ENCODE measurements at places on chromosomes 2 and 18.

DNA sequence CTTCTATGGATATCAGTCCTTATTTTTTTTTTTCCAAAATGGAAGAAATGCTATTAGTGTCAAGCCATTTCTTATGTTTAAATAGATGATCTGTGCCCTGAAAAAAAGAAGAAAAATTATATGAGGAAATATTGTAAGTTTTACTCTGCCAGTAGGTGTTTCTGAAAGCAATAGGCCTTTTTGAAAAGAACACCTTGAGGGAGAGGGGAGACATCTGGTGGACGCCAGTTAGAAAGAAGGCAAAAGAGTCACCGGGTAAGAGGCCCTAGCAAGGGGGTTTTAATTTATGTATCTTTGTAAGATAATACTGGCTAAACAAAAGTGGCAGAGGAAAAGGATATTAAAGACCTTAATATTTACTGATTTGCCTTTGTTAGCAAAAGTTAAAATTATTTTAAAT is 56.1 kb downstream of the DYNAP start:
- no peak for DNase-seq

DNA sequence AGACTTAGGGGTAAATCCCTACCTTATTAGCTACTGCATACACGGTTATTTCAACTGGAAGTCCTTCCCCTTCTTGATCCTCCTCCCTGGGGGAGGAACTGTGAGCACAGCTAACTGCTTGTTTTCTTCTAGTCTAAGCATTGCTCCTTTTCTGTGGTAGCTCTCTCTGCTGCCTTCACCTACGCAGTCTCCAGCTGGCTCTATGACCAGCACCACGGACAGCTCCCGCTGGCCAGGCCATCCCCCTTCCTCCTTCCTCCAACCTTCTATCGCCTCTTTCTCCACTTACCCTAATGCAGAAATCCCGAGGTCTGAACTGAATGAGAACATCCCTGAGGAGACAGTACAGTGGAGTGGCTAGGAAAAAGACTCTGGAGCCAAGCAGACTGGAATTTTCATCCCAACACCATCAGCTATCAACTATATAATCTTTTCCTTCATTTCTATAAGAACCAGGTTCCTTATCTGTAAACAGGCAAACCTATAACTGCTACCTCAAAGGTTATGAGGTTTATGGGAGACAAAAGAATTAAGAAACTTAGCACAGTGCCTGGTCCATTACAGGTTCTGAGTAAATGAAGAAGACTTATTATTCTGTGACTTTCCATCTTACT is 4.7 kb upstream of the CFAP65 start:
- no peak for DNase-seq

DNA sequence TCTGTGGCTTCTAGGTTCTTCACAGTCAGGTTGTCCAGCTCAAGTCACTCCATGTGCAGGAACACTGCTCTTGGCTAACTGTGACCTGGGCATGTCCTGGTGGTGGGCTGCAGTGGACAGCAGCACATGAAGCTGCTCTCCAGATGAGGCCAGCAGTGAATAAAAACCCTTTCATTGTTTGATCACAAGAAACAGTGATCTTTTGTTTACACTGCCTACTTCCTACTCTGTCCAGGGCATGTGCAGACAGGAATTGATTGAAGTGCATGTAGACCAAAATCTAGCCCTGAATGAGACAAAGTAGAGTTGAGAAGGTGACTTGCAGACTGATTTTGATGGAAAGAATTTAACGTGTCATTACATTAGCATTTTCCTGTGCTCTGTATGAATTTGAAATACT is 34.9 kb downstream of the BCL2L11 start:
- DNase-seq, result no peak

DNA sequence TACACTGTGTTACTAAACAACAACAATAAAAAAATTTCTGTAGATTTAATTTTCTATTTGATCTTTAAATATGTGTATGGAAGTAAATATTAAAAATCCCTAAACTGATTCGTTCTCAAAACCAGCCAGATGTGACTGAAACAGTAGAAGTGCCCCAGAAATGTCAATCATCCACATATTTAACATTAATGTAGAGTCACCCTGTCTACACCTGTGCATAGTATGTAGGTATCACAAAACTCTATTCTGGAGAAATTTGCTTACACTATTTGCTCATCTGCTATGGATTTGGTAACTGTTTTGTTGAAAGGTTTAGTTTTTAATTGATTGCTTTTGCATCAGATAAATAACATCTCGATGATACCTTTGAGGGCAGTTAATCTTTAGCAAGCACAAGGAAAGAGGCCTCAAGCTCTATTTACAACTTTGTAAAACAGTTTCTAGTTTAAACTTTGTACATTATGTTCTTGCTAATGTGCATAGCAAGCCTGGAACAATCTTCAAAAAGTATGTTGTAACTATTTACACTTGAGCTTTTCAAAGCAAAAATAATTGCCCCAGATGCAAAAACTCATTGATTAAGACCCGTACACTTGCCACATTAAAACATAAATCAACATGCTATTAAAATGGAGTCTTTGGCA is 76.8 kb downstream of the PPP1R1C start:
- no peak for DNase-seq

GRCh38 chr2:209095432-209095831 is 328.4 kb upstream of the MAP2 start:
- DNase-seq, result no peak

- no peak for DNase-seq
Observed at GRCh38 chr2:138601458-138602165, 100.0 kb downstream of the SPOPL start.

DNA sequence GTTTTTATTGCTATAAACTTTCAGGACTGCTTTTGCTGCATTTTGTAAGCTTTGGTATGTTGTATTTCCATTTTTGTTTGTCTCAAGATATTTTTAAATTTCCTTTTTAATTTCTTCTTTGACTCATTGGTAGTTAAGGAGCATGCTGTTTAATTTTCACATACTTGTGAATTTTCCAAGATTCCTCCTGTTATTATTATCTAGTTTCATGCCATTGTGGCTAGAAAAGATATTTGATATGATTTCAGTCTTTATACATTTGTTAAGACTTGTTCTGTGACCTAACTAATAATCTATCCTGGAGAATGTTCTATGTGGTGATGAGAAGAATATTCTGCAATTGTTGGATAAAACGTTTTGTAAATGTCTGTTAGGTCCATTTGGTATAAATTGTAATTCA is 62.1 kb downstream of the NUP35 start:
- DNase-seq, result no peak

DNA sequence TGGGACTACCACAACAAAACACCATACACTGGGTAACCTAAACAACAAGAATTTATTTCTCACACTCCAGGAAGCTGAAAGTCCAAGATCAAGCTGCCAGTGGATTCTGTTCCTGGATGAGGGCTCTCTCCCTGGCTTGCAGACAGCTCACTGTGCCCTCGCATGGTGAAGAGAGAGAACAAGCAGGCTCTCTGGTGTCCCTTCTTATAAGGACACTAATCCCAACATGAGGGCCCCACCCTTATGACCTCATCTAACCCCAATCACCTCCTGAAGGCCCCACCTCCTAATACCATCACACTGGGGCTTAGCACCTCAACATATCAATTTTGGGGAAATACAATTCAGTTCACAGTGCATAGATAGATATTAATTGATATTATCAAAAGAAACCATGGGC is 83.5 kb downstream of the BIN1 start:
- DNase-seq, result no peak

DNA sequence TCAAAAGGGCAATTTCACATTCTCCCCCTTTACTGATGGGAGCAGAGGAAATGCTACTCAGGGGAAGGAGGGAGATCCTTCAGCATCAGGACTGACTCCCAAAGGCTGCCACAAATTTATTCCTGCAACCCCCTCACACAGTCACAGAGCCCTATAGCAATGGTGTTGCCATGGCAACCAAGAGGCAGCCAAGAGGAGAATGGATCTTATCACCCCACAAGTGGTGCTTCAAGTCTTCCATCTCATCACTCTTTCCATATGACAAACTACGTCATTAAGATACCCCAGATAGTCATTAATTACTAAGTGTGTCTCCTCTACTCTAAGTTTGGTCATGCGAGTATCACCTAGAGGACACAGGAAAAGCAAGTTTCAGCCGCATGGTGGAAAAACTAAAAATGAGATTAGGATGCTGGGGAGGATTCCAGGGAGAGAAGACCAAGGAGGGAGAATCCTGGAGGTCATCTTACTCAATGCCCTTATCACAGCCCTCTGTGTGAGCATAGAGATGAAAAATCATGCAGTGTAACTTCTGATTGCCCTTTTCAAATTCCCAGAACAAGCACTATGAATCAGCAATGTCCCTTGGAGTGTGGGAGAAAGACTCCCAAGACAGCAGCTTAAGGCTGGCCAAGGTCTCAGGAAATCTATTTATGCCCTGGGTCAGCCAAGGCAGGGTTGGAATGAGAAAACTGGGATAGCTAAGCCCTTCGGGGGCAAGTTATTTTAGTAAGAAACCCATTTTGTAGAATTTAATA is 885.7 kb upstream of the KLHL29 start:
- DNase-seq, result no peak

DNA sequence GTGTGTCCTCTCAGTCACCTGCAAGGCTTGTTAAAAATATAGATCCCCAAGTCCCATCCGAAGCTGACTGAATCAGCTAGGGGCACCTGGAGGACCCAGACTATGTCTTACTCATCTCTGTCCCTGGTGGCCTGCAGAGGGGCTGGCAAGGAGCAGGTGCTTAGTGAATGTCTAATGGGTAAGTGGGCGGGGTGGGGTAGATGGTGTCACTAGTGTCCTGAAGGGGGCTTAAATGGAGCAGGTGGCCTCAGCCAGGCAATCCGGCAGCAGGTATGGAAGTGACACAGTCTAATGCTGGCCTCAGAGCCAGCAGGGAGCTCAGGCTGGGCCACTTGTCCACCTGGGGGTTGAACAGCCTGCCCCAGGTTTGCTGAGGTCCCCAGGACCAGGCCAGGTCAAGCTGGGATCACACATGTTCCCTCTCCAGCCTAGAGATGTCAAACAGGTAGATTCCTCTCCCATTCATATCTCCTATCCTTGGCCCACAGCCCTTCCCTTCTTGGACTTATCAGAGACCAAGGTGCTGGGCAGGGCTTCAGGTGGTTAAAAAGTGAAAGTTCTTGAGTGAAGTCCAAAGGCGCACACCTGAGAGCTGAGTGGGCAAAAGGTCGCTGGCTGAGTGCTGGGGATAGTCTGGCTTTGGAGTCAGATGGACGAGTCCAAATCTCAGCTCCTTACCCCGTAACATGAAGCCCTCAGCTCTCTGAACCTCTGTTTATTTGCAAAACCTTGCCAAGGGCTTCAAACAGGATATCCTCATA is 1.7 kb downstream of the STEAP3 start:
- DNase-seq, result no peak

GRCh38 chr18:40355726-40356125 is 1599.3 kb upstream of the PIK3C3 start:
- DNase-seq, result no peak

DNA sequence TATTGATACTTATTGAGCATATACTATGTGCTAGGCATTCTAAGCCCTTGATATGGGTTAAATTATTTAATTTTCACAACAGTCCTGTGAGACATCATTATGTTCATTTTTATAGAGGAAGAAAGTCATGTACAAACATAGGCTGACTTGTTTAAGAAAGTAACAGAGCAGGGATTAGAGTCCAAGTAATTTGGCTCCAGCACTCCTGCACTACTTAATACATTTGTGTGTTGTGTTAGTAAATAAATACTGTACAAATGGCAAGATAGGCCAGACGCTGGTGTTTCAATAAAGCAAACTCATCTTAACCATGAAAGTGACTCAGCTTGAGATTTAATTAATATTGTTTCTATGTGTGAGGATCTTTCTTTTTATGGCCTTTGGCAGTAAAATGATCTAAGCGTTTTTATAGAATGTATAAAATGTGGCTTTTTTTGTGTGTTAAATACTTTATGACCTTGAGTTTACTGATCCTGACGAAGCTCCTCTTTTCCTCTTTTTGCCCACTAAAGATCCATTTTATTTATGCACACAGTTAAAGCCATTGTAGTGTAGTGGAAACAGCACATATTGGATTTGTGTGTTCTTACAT is 21.3 kb downstream of the NBEAL1 start:
- DNase-seq, result no peak
